ENCODE measurements at places on chromosomes 7 and 10.
A peak's percentile ranks its signal among the peaks of the same experiment; 100 is the strongest.

- no peak for DNase-seq
These were observed 86.9 kb upstream of the GATAD1 start for GRCh38 chr7:92360387-92360786.

DNA sequence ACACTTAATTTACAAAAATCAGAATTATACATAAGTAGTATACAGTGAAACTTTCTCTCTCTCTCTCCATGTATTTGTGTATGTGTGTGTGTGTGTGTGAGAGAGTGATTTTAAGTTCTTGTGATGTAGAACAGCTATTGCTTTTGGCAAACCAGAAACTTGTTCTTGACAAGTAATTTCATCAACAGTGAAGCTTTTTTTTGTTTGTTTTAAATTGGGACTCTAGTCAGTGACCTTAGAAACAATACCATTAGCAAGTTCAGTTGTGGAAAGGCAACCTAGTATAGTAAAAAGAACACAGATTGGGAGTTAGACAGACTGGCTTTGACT, 319.1 kb downstream of the PTEN start:
- DNase-seq: no peak

DNA sequence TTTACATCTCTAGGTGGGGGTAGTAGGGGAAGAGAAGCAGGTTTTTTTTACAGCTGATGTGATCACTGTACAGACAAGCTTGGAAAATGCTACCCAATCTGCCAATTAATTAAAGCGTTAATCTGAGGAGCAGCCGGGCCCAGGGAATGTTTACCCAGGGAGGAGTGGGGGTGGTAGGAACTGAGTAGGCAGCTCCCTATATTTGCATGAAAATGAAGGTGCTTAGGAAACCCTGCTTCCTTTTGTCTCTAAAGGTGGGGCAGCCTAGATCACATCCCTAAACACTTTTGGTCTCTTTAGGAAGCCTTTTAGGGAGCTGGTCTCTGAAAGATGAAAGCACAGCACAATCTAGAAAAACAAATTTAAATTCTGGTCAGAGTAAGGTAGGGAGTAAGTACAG, 53.0 kb upstream of the NFKB2 start:
- DNase-seq: no peak

DNA sequence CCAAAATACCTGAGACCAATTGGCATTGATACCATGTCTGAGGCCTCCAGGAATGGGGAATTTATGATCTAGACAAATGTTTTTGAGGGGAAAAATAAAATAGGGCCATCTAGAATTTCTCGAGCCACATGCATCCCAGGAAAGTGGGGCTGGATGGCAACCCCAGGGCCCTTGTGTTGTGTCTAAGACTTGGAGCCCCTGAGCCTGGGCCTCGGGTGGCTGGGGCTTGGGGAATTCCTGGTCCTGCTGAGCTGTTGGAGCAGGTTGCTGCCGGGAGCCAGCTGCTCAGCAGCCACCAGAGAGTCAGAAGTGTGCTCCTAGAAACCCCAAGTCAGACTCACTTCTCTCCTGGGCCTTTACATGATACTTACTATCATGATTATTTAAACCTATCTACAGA, 172.9 kb downstream of the WDR37 start:
- DNase-seq: no peak

DNA sequence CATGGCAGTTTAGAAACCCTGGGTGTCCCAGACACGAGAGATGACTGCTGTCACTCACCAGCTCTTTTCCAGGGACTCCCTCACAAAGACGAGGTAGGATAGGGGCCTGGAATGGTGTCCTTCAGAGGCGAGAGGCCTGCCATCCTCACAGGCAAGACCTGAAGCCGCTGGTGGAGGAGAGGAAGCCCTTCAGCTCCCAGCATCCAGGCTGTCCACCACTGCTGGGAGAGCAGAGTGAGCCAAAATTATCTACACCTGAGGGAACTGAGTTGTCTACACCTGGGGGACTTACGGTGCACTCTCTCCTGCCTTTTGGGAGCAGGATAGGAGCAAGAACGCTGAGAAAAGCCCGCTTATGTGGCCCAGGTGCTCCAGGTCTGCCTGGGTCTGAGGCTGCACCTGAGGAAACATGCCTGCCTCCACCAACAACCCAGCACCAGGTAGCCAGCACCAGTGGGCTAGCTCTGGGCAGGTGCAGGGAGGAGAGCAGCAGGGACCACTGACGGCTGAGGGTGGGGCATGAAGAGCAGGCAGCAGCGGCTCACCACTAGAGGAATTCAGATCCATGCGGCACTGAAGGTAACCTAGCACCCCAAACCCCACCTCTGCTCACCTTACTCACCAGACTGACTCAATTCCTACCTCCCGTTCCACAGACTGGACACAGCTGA, 357.2 kb downstream of the SH2D4B start:
- no peak for DNase-seq

DNA sequence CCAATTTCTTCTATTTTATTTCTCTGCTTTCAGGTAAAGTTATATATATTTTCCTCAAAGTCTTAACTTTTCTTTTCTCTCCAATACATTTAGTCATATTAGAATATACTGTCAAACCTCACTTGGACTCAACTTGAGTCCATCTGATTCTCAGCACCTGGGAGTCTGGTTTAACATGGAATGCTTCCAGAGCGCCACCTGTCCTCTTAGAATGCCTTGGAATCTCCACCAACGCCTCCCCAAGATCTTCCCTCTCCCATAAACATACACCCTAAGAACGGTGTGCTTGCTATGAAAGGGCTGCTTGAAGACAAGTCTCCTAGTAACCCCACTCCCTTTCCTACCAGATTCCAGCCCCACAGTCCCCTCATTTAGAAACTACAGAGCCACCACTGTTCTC, 229.1 kb upstream of the MKLN1 start:
- DNase-seq: no peak

DNA sequence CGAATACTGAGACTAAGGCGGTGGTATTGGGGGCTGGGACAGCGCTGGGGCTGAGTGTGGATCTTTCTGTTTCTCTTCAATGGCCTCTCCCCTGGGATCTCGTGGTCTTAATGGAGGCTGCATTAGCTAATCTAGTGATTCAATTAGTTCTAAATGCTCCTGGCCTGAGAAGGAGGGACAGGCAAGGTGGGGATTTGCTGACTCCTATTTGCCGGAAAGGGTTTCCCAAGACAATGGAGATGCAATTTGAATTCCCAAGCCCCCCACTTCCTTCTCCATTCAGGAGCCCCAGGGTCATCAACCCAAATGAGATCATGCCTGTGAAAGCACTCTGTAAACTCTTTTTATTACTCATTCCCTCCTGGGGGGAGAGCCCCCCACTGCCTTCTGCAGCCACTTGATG, 111.7 kb upstream of the PLXNA4 start:
- no peak for DNase-seq

DNA sequence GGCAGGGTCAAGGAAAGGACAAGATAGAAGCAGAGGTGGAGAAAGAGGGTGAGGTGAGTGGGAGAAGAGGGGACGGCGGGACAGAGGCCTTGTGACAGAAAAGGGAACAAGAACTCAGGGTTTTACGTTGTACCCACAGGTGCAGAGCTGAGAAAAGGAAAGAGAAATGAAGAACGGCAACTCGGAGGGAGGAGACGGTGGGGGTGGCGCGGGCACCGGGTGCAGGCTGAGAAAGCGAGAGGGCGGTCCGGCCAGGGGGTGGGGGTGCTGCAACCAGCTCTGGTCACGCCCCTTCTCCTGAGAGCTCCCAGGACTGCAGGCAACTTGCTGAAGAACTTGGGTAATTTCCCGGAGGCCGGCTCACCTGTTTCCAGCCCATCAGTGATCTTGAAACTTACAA, 65.3 kb downstream of the CARD11 start:
- DNase-seq: peak; percentile 82

- DNase-seq: no peak
These were observed 3.2 kb upstream of the ZNF789 start for GRCh38 chr7:99469381-99470065.

DNA sequence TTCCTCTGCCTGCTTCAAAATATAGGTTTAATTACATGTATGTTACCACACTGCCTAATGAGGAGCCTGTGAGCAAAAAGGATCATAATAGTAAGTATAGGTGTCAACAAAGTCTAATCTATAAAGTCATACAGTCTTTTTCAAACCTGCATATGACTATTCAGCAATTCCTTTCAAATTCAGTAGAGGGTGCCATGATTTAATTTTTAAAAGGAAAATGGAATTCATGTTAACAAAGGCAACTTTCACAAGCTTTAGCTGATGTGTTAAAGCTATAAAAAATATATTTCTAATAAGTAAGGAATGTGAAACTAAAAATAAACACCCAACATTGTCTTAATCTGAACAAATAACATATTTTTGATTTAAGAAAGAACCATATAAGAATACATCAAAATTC, 52.1 kb downstream of the MPP7 start:
- DNase-seq: no peak
